Bronchial smooth muscle cell (primary cell): ENCODE measurements at places on chromosomes 16 and 17. TPM values are rescaled to one million over a fixed set of nuclear protein-coding genes. Genes with fewer than 3 reads are reported as not detected.

Gene TP53TG3D
- total RNA-seq: 0.63 and 1.5 TPM in 2 replicates

Gene KRT28
- not detected in 2 replicates for total RNA-seq

Gene CD300E
- not detected in 2 replicates for total RNA-seq

Gene G6PC1
- total RNA-seq: 0.16 TPM in 1 of 2 replicates, not detected in the other

Gene NPIPA5
- total RNA-seq: 0.79 and 2.3 TPM in 2 replicates

Gene SOX8
- 0.16 and 0.17 TPM in 2 replicates for total RNA-seq

Gene SPNS3
- total RNA-seq: not detected in 2 replicates
